ENCODE measurements at places on chromosomes 11 and 22.

DNA sequence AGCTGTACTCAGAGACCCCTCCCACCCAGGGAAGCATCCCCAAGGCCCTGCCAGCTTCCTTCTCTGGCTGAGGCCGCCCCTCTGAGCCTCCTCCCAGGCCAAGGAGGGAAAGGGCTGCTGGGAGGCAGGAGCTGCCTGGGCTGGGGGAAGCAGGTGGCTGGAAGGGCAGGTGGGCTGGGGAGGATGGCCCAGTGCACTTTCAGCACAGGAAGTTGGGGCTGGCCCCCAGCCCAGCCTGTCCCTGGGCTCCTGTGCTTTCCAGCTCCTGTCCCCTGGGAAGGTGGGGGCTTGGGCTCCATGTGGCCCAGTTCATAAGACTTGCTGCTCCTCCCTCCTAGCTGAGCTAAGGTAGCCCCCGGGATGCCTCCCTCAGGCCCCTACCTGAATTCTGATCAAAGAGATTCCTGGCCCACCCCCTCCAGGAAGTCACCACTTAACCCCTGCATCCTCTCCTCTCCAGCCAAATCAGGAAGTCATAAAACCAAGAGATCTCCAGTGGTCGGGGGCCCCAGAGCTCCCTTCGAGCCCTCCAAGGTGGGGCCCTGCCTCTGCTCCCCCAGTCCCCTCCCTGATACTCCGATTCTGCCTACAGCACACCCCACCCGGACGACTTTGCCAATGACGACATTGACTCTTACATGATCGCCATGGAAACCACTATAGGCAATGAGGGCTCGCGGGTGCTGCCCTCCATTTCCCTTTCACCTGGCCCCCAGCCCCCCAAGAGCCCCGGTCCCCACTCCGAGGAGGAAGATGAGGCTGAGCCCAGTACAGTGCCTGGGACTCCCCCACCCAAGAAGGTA, 4.9 kb downstream of the PPP1CA start:
- DNase-seq: no peak

DNA sequence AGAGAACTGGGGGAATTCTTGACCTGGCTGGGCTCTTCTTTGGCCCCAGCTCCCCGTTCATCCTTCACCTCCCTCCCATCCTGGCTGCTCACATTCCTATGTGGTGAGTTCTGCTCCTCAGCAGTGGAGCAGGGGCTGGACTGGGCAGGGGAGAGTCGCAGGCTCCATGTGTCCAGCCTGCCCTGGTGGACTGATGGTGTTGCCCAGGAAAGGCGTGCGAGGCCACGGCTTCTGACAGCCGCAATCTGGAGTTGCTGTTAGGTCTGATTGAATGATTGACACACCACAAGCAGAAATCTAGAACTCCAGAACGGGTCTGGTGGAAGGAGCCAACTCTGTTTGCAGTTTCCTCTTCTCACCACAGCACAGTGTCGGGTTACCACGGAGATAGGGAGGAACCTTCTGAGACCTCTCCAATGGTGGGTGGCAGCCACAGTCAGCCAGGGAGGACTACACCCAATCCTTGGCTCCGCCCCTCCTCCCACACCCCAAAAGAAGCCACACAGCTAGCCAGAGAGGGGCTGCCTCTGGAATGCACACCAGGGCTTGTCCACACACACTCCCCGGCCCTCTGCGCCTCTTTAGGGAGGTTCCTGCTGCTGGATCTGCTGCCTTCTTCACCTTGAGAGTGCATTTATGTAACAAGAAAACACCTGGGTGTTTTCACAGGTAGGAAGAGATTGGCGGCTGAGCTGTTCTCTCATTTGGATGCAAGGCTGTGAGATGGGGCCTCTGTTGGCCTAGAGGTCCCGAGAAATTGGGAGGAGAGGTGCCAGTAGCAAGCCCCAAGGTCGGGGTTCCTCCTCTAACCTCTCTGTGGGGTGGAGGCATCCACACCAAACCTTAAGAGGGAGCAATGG, 56.4 kb upstream of the CD44 start:
- peak; percentile 92 for DNase-seq

DNA sequence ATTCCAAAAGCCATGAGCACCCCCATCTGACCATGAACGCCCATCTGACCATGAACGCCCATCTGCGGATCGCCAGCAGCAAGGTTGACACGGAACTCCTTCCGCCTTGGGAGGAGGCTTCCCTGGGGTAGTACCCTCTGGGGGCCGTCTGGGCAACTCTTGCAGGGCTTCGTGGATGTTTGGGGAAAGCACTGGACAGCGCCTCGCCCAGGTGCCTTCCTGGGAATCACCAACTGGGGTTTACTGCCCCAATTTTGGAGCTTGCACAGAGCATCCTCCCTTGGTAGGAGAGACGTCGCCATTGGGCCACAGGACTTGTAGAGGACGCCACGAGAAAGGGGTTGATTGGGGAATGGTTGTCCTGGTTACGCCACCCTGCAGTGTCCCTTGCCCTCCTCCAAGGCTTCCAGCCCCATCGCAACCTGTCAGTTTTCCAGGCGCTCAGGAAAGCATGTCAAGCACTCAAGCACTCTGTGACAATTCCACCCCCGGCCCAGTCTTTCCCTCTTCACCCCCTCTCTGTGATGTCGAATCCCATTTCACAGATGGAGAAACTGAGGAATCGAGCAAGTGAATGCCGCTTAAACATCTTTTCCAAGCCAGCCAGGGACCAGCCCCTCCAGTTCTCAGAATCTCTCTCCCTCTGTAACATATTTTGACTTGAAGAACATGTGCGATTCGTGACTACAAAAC, 914 bp upstream of the PRDM11 start:
- no peak for DNase-seq

GRCh38 chr22:37457093-37457893, 28.9 kb downstream of the MFNG start:
- peak; percentile 92 for DNase-seq

- DNase-seq: no peak
These were observed 7.9 kb downstream of the PRR5 start for GRCh38 chr22:44709881-44710392.

- no peak for DNase-seq
These were observed 27.6 kb downstream of the ART5 start for GRCh38 chr11:3613998-3614741.

- DNase-seq: no peak
These were observed 51.4 kb downstream of the RPS6KA4 start for GRCh38 chr11:64410404-64410734.

DNA sequence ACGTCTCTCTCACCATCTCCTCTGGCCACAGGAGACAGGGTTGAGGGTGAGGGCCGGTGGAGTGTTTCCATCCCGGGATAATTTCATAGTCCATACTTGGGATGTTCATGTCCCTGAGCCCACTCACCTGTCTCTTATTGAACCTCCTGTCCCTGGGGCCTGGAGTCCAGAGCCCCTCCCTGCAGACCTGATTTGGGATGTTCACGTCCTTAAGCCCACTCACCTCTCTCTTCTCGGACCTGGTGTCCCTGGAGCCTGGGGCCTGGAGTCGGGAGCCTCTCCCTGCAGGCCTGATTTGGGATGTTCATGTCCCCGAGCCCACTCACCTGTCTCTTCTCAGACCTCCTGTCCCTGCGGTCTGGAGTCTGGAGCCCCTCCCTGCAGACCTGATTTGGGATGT, 868.2 kb downstream of the BRD1 start:
- DNase-seq: peak; percentile 8

GRCh38 chr11:19892387-19892786, 179.8 kb downstream of the NAV2 start:
- no peak for DNase-seq

DNA sequence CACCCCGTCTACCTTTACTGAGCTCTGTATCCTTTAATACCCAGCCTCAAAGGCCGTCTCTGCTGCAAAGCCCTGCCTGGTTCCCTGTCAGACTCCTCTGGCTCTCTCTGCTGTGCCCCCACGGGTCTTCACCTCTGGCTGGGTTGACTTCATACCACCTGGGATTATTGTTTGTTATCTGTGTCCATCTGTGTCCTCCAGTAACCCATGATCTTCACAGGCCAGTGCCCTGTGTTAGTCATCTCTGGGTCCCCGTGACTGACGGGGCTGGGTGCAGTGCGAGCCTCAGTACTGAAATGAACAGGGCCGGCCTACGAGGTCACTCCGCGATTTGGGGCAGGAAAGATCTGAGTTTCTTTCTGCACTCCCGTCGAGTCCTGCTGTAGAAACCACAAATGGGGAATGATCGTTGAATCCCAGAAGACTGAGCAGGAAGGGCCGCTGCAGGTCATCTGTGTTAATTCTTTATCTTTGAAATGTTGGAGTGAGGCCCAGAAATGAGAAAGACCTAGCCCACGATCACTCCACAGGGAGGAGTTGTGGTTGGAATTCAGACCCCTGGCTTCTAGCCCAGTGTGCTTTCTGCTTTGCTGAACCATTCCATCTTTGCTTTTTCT, 12.3 kb upstream of the TUB start:
- DNase-seq: no peak

DNA sequence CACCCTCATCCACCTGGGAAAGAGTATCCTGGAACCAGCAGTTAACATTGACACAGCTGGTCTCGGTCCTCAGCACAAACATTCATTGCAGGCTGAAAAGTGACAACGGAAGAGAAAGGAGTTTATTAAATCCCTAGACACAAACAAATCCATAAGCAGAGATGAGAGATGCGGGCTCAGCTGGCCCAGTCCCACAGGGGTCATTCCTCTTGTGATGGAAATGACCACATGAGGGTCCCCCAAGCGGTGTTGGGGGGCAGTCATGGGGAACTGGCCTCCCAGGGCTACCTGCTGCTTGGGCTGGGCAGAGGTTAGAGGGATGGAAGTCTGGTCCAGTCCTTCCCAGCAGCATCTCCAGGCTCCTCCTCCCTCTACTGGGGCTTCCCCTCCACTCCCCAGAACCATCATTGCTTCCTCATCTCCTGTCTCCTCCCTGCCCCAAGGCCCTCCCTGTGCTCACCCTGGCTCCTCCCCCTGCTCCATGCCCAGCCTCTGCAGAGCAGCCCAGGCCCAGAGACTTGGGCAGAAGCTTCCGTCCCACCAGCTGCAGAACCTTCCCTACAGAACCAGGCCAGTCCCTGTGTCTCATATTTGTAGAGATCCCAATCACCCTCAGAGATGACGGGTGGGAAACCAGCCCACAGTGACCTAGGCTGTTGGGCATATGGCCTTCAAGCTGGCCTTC, 5.4 kb upstream of the IGLL5 start:
- DNase-seq: no peak

- peak; percentile 85 for DNase-seq
These were observed 19.3 kb downstream of the POLR3H start for GRCh38 chr22:41524809-41525449.

DNA sequence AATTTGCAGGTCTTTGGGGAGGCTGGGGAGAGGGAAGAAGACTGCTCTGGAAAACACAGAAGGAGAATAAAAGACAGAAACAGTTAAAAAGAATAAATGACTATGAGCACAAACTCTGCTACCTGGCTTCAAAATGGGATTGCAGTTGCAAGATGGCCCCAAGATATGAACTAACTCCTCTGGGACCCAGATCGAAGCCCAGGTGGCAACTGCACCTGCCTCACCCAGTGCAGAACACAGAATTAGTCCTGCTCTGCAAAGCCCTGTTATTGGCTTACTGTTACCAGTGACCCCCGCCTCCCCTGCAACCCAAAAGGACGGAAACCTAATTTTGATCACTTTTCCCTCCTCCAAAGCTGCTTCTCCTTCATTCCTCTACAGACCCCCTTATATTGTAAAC, 35.9 kb upstream of the POU2AF1 start:
- DNase-seq: no peak

DNA sequence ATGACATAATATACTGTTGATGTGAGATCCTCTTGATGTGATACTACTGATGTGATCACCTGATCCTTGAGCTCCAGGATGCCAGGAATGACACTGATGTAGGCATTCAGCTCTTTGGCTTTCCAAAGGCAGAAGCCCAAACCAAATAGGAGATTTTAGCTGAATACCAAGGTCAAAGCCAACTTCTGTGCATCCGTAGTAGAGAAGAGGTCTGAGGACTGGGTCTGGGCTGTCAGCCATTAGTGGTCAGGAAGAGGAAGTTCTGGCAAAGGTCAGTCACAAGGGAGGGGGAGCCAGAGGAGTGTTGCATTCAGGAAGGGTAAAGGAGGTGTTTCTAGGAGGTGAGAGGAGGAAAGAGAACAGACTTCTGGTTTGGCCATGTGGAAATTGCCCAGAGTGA, 53.4 kb upstream of the PARVG start:
- DNase-seq: no peak

DNA sequence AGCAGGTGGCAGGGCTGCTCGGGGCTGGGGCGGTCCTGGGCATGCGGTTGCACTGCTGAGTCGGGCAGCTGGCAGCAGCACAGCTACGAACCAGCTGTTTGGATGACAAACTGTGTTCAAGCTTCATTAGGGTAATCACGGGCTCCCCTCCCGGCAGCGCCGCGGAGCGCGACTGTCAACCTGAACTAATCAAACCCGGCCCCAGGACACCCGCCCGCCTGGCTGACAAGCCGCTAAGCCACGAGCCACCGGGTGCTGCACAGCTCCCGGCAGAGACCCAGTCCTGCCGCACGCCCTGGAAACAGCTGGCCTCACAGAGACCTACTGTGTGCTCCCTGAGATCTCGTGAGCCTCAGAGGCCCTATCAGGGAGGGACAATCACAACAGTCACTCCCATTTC, 60.6 kb upstream of the TCF20 start:
- DNase-seq: no peak

DNA sequence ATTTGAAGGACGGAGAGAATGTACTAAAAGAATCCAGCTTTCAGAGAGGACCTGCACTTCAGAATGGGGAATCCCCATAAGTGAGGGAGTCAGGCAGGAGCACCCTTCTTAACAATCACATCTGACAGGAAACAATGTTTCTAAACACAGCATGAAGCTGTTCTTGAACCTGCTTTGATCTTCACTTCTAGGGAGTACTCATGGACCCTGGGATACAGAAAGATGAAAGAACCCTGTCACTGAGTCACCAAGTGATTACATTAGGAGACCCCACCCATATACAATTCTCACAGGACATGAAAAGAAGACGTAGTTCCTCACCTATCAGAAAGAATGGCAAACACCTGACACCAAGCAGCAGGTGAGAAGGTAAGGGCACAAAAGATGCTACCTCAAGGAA, 296.9 kb upstream of the ZC3H12C start:
- DNase-seq: no peak

GRCh38 chr11:13786688-13787087, 118.2 kb downstream of the FAR1 start:
- no peak for DNase-seq

DNA sequence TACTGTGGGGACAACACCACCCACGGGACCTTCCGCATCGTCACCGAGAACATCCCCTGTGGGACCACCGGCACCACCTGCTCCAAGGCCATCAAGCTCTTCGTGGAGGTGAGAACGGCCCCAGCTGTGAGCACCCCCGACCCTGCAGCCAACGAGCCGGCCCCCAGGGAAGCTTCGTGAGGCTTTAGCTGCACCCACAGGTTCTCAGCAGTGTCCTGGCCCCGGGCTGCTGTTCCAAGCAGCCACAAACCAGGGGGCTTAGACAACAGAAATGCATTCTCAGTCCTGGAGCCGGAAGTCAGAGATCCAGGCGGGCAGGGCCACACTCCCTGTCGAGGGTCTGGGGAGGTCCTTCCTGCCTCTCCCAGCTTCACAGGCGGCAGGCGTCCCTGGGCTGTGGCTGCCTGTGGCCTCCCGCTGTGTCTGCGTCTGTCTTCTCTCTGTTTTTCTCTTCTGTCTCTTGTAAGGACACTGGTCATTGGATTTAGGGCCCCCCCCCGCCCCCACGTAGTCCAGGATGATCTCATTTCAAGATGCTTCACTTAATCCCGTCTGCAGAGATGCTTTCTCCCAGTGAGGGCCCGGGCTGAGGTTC, 12.5 kb downstream of the MUC5B start:
- peak; percentile 11 for DNase-seq

- DNase-seq: peak; percentile 17
These were observed 89.5 kb downstream of the KCNQ1 start for GRCh38 chr11:2534134-2534956.

GRCh38 chr22:43326331-43327156, 16.6 kb downstream of the SCUBE1 start:
- no peak for DNase-seq

GRCh38 chr11:83785942-83786341, 499.8 kb upstream of the CCDC90B start:
- no peak for DNase-seq

Data from activated naive CD4-positive, alpha-beta T cell treated with anti-CD3 and anti-CD28 coated beads, Interleukin-2, amount 10 ng/mL, durations not matched to agents 7 days and 5 days (primary cell).